Stimulated activated CD8-positive, alpha-beta memory T cell treated with anti-CD3 and anti-CD28 coated beads, Interleukin-4, amount 100 ng/mL, for 1 hour (primary cell): ENCODE measurements at places on chromosomes 5 and 9.

DNA sequence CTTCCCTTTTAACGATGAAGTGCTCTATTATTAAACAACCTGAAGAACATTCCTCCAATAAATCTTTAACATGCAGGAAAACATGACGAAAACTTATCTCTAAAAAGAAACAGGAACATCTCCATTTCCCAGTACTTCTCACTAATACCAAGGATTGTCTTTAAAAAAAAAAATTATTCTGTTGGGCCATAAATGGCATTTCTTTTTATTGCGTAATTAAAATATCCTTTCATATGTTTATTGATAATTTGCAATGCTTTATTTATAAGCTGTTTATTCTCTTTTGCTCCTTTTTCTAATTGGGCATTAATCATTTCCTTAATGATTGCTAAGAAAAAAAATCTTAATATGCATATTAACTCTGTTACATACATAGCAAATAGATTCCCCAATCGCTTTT is 18.9 kb downstream of the LIFR start:
- no peak for DNase-seq

DNA sequence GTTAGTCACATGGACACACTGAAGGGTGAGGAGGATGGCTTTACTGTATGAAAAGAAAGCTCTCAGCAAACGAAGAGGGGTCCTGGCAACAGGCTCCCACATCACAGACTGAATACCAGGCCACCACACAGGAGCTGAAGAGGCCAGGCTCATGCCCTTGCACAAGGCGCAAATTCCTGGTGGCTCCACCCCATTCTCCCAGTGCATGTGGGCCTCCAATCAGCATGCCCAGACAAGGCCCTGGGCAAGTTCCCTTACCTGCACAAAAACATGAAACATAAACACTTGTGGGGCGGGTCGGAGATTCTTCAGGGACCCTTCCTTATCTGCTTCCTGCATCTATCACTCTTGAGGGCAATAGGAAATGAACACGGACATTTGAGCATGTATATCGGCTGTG is 935.8 kb upstream of the EDIL3 start:
- DNase-seq = no peak

GRCh38 chr5:128772356-128772755 is 192.9 kb upstream of the SLC27A6 start:
- DNase-seq = no peak

GRCh38 chr5:123543438-123543837 is 31.5 kb downstream of the CSNK1G3 start:
- no peak for DNase-seq

DNA sequence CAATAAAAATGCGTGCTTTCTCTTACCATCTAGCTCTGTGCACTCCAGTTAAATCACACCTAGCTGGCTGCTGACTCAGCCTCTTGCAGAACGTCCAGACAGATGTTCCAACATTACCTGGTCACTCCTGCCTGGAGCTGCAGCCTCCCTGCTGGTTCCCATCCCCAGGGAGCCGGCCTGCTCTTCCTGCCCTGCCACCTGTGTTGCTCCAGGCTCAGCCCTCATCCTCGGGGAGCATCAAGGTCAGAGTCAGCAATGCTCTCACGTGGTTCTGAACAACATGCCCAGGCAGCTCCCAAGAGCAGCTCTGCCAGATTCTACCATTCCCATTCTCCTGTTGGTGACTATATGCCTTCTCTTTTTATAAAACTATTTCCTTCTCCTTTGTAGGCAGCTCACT is 81.3 kb downstream of the GADD45G start:
- DNase-seq = no peak

GRCh38 chr9:131618071-131618479 is 72.8 kb downstream of the PRRT1B start:
- DNase-seq = no peak

DNA sequence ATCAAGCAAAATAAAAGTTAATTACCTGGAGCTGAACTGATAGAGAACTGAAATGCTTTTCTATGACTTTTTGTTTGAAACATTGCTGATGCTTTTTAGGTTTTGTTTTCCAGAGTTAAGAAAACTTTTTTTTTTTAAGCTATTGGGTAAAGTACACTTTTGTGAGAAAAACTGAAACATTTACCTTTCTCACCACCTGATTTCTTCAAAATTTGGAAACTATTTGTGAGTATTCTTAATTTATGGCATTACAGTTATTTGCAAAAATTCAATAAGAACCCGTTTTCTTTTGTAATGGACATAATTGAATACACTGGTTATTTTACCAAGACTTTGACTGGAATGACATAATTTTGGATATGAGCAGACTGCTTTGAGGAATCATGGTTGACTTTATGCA is 6.6 kb downstream of the C9orf153 start:
- DNase-seq = no peak

GRCh38 chr5:151901611-151902010 is 23.0 kb downstream of the GLRA1 start:
- DNase-seq = no peak
